Thoracic aorta (tissue), 2 donors: ENCODE measurements at places on chromosomes 11 and 22.

GRCh38 chr11:127074151-127074761, 73.7 kb upstream of the KIRREL3 start:
- no peak for DNase-seq

DNA sequence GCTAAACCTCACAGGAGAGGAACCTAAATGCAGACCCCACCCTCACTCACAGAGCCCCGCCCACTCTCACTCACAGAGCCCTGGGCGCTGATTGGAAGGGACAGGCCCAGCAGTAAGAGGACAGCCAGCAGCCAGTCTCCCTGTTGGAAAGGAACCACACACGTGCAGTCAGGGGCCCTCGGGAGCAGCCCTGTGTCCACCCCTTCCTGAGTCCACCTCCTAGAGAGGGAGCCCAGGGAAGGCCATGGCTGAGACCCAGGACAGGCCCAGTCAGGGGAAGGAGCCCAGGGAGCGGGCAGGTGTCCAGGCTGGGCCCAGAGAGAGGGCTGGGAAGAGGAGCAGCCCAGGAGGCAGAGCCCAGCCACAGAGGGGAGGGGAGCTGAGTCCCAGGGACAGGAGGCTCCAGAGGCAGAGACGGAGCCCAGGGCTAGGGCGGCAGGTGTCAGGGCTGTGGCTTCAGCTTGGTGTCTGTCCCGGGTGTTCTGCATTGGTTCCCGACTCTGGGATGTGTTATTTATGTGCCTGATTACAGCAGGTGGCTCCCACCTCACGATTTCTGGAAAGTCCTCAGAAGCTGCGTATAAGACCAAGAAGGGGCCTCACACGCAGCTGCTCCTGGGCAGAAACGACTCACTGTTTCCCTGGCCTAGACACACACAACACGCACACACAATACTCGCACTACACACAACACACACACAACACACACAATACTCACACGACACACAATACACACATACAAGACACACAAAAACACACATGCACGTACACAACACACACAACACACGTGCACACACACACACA, 9.0 kb upstream of the APOBEC3H start:
- DNase-seq, result no peak

DNA sequence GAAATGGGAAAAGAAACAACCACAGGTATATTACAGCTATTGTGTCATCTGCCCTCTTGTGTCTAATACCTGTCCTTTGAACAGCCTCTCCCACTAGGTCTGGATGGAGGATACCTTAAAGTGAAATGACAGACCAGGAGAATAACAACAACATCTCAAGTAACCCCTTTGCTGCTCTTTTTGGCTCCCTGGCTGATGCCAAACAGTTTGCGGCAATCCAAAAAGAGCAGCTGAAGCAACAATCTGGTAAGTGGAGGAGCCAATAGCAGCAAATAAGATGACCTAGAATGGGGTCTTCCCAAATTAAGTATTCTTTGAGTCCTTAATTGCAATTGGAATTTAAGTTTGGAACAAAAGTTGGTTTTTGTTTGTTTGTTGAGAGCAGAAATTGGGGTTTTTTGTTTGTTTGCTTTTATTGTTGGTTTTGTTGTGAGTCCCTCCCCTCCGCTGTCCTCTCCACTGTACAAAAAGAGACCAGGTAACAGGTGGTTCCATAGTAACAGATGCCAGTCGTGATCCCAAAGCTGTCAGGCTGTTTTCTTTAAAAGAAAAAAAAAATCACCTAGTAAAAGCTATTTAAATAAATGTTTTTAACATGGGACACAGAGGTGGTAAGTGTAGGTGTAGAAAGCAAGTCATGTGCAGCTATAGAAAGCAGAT, 5.7 kb downstream of the UBE4A start:
- no peak for DNase-seq

DNA sequence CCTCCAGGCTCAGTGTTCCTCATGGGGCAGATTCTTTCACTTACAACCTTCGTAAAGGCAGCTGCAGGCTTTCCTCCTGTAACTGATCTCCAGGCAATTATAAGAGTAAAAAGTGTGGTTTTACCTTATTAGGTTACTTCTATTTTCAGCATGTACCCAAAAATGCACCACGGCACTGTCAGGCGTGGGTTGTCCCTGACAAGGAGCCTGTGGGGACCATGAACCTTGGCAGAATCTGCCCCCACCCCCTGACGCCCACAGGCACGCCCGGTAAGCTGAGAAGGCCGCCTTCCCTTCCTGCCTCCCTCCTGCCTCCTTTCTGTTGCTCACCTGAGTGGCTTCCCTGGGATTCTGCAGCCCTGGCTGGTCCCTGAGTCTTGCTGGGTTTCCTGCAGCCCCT, 1383.3 kb downstream of the TBC1D22A start:
- DNase-seq, result no peak

DNA sequence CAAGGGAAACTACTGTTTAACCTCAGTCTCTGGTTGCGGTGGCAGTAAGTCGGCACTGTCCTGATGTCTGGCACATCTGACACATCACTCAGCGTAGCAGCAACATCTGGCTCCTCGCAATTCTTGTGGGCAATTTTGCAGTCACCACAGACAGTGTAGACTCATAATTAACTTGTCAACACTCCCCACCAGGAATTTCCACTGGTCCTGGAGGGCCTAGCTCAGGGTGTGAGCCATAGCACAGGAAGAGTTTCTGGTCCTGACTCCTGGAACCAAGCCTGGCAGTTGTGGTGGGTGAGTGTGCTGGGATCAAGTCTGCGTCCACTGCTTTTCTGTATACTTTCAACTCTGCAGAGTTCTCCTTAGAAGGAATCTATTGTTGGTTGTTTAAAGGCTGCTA, 209.7 kb downstream of the SNX19 start:
- no peak for DNase-seq

DNA sequence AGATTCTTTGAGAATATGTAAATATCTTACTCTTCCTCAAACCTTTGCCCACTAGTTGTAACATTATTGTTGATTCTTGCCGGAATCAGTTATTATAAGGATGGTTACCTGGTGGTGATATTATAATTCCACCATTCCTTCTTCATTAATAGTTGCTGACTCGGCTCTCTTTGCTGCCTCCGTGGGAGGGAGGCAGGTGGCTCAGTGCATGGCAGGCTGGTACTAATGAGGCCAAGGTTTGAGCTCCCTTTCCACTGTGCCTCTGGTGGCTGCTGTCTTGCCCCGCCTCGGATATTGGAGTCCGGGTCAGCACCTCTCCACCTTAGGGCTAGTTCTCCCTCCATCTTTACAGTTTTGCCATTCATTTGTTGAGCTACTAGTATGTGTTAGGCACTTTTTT, 12.7 kb downstream of the CD6 start:
- DNase-seq, result no peak

GRCh38 chr22:25006354-25006753, 53.8 kb downstream of the KIAA1671 start:
- DNase-seq, result no peak

- no peak for DNase-seq
These were observed 5.6 kb upstream of the GRIK4 start for GRCh38 chr11:120505801-120506425.

DNA sequence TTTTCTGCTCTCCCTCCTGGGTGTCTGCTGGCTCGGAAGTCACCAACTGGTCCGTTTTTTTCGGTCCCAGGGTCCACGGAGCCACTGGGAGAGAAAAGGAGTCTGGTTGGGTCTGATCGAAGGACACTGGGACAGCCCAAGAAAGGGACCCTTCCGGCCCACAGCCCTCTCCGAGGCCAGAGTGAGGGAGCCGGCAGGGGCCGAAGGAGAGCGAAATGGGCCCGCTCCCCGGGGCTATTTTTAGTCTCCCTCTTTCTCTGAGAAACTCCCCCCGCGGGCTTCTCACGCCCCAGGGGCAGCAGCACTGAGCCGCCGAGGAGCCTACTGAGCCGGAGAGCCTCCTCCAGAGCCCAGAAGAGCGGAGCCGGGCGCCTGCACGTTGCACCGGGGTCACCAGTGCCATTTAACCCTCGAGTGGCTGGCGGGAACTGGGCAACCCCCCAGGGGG, 1.9 kb downstream of the ESAM start:
- no peak for DNase-seq

- no peak for DNase-seq
These were observed 3.0 kb downstream of the LIMK2 start for GRCh38 chr22:31215018-31215535.

GRCh38 chr11:64318766-64319761, 1.1 kb downstream of the PRDX5 start:
- no peak for DNase-seq

DNA sequence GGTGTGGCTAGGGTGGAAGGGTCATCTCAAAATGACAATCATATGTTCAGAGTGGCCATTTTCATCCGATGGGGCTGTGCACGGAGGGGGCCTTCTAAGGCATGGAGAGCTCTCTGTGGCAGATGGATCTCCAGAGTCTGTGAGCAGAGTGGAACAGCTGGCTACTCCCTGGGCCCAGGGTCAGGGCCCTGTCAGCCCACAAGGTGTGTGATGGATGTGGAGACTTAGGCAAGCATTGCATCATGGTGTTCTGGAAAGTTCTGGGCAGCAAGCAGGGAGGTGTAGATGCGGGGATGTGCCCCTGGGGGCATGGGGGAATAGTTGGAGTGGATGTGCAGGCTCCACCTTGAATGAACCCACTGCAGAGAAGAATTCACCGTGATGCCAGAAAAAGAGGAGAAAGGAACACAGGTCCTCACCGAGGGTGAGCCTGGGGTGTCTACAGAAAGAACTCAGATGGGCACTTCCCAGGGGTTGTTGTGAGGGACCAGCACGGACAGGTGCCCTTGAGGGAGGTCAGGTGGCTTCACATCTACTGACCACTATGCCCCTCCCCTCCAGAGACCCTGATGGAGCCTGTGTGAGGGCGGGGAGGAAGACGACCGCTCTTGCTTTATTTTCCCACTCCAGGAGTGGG, 51.1 kb downstream of the CHRDL2 start:
- no peak for DNase-seq

GRCh38 chr11:119796363-119797060, 67.5 kb upstream of the NECTIN1 start:
- DNase-seq, result no peak

DNA sequence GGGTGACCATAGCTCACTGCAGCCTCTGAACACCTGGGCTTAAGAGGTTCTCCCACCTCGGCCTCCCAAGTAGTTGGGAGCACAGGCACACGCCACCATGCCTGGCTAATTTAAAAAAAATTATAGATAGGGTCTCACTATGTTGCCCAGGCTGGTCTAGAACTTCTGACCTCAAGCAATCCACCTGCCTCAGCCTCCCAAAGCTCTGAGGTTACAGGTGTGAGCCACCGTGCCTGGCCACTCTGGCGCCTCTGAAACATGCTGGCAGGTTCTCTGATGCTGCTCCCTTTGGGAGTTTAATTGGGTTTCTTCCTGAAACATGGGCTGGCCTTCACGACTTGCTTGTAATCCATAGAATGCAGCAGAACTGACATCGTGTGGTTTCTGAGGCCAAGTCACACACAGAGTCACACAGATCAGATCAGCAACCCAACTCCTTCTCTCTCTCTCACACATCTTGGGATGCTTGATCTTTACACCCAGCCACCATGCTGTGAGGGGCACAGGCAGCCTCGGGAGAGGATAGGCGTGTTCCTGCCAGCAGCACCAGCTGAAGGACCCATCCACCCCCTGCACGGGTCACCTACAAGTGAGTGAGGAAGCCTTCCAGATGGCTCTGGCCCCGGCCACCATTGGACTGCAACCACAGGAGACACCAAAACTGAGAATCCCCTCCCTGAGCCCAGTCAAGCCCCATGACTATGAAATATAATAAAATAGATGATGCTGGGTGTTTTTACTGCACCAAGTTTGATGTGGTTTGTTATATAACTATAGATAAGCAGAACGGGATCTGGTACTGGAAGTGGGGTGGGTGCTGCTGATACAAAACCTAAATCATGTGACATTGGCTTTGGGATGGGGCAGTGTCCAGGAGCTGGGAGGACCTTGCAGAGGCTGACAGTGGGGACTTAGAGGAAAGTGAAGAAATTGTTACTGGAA, 3.1 kb upstream of the GSC2 start:
- DNase-seq, result no peak

DNA sequence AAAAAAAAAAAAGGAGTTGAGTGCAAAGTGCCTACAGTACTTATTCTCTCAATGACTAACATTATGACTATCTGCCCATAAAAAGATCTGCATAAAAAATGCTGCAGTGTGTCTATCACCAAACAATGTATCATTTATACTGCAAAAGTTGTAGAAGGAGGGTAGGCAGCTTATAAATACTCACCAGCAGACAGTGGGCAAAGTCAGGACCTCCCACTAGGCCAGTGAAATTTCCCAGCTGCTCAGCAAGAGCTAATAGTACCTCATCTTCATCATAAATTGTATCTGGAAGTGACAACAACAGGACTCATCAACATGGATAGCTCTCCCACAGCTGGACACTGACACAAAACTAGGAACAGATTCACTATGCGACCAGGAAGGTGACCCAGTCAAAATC, 1.6 kb downstream of the PPP2R1B start:
- no peak for DNase-seq

DNA sequence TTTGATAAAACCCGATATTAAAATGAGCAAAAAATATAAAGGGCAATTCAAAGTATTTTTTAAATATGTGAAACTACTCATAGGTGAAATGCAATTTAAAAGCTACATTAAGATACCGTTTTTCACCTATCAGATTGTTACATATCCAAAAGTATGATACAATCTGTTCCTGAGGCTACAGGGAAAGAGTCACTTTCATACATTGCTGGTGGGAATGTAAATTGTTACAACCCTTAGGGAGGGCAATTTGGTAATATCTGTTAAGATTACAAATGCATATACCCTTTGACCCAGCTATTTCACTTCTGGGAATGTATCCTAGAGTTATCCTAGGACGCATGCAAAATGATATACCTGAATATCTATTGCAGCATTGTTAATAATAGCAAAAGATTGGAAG, 132.1 kb downstream of the BLID start:
- DNase-seq, result no peak

GRCh38 chr11:36564376-36565030, 3.3 kb upstream of the RAG1 start:
- DNase-seq, result no peak

DNA sequence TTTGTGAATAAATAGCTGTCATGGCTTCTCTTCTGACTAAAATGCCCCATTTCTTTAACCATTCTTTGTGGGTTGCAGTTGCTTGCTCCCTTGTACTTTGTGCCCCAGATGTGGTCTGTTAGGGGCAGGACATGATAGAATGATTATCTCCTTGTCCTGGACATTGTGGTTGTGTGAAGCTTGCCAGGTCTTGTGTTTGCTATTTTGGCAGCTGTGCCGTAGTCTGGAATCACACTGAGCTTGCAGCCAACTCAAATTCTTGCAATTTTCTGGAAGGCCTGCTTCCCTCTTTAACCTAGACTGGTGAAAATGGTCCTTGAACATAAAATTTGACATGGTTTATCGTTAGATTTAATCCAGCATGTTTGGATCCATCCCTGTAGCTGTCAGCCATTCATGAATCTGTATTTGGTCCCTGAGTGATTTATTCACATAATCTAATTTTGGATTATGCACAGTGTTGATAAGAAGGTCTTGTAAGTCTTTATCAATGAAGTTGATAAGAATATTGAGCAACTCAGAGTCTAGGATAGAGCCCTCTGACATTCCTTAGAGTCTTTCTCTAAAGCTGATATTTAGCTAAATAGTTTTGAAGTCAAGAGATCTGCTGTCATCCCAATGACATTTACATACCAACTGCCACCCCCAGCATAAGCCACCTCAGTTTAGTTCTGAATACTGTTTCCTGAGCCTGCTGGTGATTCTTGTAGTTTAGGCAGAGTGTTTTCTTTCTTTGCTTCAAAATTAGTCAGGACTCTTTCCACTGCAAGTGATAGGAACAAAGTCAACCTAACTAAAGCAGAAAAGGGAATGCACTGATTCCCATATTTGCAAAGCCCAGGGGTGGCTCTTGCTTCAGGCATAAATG, 9.8 kb downstream of the SPON1 start:
- no peak for DNase-seq

GRCh38 chr11:76172583-76172982, 33.7 kb downstream of the WNT11 start:
- no peak for DNase-seq
